IMR-90 (cell line): ENCODE measurements at places on chromosomes 5 and 9.
A peak's percentile ranks its signal among the peaks of the same experiment; 100 is the strongest.

GRCh38 chr5:146313027-146313426 lies 25.6 kb upstream of the POU4F3 start:
- DNase-seq = no peak

DNA sequence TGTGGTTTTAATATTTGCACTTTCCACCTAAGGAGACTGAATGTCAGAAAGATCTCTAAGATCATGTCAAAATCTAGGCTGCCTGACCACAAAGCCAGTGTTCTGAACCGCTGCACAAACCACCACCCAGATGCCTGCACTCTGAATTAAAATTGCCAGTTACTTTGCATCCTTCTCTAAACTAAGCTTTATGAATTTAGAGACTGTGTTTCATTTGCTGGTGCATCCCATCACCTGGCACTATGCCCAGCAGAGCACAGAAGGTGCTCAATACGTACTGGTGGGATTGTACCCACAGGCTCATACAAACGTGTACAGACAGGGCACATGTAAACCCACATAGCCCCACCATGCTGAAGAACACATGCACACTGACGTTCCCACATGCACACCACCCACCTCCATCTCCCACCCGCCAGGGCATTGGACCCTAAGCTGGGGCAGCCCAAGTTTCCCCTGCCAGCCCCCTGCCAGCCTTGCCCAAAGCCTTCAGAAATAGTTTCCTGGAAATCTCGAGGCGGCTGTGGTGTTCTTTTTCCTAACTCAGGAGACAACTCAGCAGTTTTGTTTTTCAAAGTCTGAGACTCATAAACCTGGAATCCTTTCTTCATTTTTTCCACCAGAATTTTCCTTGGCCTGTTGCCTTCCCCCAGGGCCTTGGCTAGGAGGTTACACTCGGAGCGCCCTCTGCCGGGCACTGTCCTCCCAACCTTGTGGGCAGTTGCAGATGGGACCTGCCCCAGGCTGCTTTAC lies 9.6 kb upstream of the TRAF1 start:
- DNase-seq = peak; percentile 95

- DNase-seq = no peak
These were observed 160.4 kb downstream of the ARHGAP26 start for GRCh38 chr5:142930395-142931110.

DNA sequence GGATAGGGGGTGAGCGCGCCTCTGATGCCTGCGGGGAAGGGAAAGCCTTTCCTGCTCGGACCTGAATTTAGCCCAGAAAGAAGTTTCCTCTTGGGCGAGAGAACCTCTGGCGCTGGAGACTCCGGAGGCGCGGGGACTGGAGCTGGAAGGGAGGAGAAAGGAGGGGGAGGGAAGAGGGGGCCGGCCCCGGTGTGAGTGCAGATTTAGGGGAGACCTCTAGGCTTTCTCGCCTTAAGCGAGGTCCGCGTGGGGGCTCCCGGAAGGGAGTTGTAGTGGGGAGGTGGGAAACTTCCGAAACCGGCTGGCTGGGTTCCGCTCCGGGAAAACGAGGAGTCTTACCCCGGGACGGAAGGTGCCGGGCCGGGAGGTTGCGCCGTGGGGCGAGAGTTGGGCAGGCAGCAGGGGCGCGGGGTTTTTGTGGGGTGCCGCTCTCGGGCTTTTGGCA lies 1.3 kb downstream of the PCSK5 start:
- DNase-seq = no peak

- no peak for DNase-seq
These were observed at the start of gene LCN2 for GRCh38 chr9:128149001-128149701. Gene LCN2 (plus strand): TSS chr9:128149453. CDS start chr9:128149526, 73 bp downstream.

DNA sequence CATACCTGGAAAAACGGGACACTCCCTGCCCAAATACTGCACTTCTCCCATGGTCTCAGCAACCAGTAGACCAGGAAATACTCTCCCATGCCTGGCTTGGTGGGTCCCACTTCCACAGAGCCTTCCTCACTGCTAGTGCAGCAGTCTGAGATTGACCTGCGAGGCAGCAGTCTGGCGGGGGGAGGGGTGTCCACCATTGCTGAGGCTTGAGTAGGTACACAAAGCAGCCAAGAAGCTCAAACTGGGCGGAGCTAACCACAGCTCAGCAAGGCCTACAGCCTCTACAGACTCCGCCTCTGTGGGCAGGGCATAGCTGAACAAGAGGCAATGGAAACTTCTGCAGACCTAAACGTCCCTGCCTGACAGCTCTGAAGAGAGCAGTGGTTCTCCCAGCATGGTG lies 191.5 kb upstream of the FTMT start:
- no peak for DNase-seq

- DNase-seq = no peak
These were observed 23.5 kb upstream of the ASS1 start for GRCh38 chr9:130421154-130421801.

- DNase-seq = peak; percentile 16
These were observed 273.1 kb upstream of the HAPLN1 start for GRCh38 chr5:83993803-83994202.

DNA sequence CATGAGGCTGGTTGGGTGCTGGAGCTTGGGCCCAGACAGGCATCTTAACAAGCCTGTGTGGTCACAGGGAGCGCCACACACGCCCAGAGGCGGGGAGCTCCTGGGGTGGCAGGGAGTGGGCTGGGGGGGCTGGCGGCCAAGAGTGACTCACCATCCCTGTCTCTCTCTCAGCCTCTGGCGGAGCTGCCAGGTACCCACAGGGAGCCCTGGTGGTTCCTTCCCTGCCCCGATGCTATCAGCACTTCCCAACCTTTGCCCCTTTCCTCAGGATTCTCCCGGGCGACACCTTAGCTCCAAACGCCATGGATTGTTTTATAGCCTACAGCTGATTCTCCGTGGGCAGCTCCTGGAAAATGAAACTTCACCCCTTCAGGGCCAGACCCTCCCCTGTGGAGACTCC lies 5.5 kb downstream of the SLC9A3 start:
- DNase-seq = no peak

DNA sequence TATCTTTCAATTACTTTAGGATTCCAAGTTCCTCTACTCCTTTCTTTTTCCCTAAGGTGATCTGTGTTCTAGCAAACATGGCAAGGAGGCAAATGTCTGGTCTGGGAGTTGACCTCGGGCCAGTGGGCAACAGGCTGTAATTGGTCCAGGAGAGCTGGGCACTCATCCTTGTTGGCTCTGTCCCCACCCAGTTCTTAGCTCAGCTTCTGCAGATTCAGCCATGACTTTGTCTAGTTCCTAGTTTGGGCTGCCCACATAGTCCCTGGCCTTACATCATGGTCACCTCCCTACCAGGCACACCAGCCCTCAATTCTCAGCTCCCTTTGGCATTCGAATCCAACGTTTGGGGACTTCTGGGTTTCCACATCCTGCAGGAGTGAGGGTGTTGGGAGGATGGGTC lies 92.1 kb upstream of the DAP start:
- no peak for DNase-seq

DNA sequence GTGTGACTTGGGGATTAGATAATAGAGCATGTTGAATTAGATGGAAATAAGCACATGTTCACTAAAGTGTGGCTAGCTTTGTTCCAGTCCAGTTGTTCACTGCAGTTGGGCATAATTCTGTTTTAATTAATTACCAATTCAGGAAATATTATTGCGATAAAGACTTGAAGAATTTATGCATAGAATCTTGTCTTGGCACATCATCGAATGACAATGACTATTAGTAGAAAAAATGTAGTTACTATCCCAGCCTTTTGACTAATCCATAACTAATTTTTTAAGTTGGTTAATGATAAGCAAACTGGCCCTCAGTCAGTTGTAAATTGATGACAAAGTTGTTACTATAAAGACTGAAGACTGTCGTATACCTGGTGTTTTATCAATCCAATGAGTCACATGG lies 10.5 kb downstream of the LNPEP start:
- DNase-seq = no peak

GRCh38 chr5:27241564-27242257 lies 203.3 kb upstream of the CDH9 start:
- DNase-seq = peak; percentile 97

GRCh38 chr5:83485842-83486241 lies 14.3 kb downstream of the VCAN start:
- no peak for DNase-seq

GRCh38 chr5:65199993-65200675 lies 281.6 kb downstream of the ADAMTS6 start:
- peak; percentile 83 for DNase-seq

DNA sequence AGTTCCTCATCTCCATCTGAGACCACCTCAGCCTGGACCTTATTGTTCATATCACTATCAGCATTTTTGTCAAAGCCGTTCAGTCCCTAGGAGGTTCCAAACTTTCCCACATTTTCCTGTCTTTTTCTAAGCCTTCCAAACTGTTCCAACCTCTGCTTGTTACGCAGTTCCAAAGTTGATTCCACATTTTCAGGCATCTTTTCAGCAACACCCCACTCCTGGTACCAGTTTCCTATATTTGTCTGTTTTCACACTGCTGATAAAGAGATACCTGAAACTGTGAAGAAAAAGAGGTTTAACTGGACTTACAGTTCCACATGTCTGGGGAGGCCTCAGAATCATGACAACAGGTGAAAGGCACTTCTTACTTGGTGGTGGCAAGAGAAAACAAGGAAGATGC lies 622.1 kb downstream of the MAT2B start:
- no peak for DNase-seq

DNA sequence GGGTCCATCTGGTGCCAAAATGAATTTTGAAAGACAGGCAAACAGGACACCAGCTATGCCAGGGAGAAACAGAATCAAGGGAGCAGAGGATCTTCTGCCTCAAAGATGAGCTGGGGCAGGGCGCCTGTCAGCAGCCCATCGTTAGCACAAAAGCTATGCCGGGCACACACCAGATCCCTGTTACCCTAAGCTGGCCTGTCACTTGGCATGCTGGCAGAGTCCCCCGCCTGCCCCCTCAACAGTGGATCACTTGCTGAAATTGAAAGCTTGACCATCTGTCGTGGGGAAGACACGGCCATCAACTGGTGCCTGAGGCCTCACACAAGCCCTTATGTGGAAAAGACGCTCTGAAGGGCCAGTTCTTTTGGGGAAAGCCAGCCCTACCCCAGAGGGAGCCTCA lies 256.4 kb downstream of the EBF1 start:
- DNase-seq = no peak

DNA sequence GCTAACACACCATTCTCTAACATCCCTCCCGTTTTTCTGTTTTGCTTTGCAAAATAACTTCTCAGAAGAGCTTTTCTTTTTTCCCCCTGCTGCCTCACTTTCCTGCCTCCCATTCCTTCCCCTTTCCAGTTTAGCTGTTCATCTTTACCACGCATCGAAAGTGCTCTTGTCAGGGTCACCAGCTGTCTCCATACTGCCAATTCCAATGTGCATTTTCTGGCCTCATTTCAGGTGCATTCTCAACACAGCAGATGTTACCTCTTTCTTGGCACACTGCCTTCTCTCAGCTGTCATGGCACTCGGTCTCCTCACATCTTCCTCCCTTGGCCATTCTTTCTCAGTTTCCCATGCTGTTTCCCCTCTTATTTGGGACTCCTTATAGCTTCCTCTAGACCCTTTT lies 9.5 kb downstream of the ARSK start:
- DNase-seq = no peak

- DNase-seq = no peak
These were observed 461.0 kb downstream of the CCDC171 start for GRCh38 chr9:16013826-16014225.

DNA sequence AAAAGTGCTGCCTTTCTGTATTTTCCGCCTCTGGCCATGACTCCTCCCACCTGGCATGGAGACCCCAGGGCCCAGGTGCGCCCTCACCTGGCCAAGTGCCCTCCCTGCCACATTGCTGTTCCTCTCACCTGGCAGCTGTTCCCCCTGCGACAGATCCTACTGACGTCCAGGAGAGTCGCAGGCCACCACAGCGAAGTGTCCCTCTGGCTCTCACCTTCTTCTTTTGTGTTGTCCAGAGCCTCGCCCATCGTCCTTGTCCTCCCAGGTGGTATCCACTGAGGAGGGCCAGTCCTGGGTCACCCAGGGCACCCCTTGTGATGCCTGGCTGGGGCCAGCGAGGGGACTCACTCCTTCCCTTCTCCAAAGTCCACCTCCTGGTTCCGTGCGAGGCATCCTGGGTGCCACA lies 2.6 kb downstream of the NKD2 start:
- DNase-seq = no peak

DNA sequence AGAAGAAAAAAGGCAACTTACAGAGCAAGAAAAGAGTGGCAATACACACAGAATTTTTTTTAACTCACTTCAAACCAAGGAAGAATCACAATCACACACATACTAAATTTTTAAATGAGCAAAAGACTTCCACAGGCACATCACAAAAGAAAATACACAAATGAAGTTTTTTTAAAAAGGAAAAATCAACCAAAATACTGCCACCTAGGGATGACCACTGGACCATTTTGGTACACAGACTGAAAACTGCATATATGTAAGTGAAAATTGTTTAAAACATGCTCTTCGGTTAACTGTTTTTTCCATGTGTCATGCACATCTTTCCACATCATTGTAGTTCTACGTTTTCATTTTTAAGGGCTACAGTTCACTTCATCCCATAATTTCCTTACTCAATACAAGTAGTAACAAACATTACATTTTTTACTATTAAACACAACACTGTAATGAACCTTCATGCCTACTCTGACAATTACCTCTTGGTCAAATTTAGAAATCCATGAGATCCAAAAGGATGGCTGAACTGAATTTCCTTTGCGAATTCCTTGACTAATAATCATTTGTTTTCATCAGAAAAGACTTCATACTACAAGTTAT lies 79.0 kb downstream of the FBXW11 start:
- DNase-seq = peak; percentile 22
